ENCODE measurements at places on chromosomes 12 and 14.

DNA sequence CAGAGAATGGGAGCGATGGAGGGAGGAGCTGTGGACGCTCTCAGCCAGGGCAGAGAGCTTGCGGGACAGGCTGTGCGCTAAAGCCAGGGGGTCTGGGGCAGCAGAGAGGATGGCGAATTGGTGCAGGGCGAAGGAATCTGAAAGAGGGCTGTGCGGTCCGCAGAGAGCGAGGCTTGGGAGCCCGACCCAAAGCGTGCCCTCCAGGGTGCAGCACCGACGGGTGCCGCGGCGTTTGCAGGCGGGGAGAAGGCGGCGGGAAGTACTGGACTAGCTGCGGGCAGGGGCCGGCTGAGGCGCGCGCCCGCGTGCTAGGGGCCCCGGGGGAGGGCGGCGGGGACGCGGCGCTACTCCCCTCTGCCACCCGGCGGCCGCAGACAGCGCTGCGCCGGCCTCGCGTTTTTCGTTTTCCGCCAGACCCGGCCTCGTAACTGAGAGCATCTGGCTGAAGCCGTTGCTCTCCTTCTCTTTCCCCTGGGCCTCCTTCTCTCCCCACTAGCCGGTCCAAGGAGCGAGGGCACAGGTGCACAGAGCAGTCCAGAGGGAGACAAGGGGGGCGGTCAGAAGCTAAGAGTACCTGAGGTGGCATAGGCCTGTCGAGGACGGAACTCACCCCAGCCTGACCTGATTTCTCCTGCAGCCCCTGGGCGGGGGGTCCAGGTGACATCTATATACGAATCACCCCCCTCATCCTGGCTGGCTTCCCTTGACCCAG lies 24.9 kb downstream of the SLC6A12 start:
- peak; percentile 3 for DNase-seq

GRCh38 chr12:81294325-81295190 lies 216.7 kb downstream of the ACSS3 start:
- no peak for DNase-seq

- no peak for DNase-seq
These were observed 267.6 kb downstream of the DUSP6 start for GRCh38 chr12:89084751-89085150.

GRCh38 chr14:94767321-94767878 lies 2.5 kb downstream of the GSC start:
- no peak for DNase-seq

GRCh38 chr12:68482660-68483059 lies 128.0 kb upstream of the RAP1B start:
- peak; percentile 8 for DNase-seq

GRCh38 chr14:25111061-25111601 lies 61.2 kb upstream of the STXBP6 start:
- no peak for DNase-seq
